ENCODE measurements at places on chromosomes 6 and 20. TPM values are rescaled to one million over a fixed set of nuclear protein-coding genes. Genes with fewer than 3 reads are reported as not detected.

- DNase-seq, result peak; percentile 82
Observed at GRCh38 chr6:150915880-150916265, 50.4 kb downstream of the MTHFD1L start.

The SMAP1 gene
- total RNA-seq, result 33.7 TPM

DNA sequence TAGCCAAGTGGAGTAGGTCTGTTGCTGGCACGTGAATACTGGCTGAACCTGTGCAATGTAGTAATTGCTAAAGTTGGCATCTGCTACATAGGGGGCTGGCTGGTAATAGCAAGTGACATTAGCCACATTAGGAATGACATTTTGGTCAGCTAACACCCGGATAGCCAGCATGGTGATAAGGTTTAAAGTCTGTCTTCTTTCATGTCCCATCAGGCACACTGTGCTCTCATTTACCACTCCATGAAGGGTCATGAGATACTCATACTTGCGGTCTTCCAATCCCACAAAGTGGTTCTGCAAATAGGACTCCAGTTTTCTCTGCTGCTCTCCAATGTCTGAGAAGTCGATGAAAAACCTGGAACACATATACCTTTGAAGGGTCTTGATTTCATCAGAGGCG, 2.8 kb downstream of the TENT5A start:
- DNase-seq, result no peak

DNA sequence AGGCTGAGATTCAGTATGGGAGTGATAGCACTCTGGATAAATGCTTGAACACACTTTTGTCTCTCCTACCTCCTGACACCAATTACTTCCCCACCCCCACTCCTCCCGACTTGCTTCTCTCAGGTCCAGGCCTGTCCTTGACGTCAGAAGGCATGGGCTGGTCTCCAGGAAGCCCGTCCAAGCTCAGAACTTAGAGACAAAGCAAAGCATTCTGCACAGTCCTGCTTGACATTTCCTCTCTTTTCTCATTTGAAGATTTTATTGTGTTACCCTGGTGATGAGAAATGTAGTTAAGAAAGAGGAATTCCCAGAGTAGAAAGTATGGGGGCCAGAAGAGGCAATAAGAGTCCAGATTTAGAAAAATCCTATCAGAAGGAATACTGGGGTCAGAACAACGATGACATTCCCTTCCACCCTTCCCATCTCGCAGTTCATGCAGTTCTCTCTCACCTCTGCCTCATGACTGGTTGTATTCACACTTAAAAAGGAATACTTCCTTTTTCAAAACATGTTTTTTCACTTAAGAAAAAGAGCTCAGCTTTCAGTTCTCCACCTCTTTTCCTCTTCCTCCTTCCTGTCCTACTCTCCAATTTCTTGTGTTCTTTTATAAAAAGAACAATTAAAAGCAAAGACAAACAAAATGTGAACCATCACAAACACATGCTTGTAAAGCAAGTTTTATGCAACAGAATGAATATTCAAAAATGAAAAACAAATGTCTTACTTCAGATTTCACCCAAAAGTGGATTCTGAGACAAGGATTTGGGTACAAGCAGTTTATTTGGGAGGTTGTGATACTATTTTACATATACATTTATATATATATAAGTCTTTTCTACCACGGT, 18.5 kb upstream of the FAM184A start:
- DNase-seq, result peak; percentile 23

DNA sequence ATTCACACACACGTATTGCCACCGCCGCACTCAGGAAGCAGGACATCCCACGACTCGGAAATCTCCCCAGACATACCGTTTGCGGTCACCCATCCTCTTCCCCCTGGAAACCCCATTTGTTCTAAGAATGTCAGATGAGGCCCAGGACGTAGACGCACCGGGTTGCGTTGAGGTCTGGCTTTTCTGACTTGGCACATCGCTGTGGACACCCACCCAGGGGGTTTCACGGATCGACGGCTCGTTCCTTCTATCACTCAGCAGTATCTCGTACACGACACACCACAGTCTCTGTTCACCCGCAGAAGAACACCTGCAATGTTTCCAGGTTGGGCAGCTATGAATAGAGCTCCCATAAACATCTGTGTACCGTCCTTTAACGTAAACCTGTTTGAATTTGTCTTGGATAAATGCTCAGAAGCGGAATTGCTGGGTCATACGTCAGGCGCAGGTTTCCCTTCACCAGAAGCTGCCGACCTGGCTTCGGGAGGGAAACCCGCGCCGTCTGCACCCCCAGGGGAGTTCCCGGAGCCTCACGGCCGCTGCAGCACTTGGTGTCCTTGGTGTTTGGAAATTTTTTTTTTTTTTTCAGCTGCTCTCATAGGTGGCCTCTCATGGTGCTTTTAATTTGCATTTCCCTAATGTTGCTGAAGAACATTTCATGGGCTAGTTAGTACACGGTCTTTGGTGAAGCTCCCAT, 9.3 kb upstream of the EEF1A2 start:
- DNase-seq, result no peak

DNA sequence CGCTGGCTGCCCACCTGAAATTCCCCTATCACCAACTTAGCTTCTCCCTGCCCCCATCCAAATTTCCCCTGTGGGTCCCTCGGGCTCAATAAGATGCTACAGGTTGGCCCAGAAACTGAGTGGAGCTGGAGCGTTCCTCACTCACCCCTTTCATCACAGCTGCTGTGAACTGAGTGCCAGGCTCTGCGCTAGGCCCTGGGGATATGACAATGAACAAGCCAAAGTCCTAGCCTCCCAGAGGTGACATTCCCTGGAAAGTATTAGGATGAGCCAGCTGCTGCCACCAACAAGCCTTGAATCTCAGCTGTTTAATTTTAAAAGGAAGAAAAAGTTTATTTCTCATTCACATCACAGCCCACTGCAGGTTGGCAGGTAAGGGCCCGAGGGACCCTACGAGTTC, 86.6 kb upstream of the EYA2 start:
- no peak for DNase-seq

GRCh38 chr6:9539231-9539755, 875.6 kb downstream of the TFAP2A start:
- no peak for DNase-seq

DNA sequence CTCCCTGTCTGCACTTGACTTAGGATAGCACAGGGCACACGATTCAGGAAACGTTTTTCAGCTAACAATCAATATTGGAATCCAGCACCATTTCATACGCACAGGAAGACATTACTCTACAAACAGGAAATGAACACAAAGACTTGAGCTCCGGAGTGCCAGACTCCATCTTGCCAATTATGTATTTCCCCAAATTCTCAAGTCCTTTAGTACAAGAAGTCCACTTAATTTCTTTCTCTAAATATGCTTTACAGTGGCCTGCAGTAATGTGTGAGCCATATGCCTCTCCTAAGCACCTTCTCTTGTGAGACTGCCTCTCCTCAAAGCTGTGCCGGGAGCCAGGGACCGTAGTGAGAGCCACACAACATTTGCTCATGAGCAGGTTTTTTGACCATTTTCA, 168.2 kb downstream of the THBS2 start:
- no peak for DNase-seq

The HRH3 gene
- not detected for total RNA-seq

The ELOVL2 gene
- total RNA-seq, result 0.29 TPM

- no peak for DNase-seq
Observed at GRCh38 chr6:22442826-22443225, 126.5 kb upstream of the HDGFL1 start.

The RAD21L1 gene
- total RNA-seq, result not detected

GRCh38 chr6:4640139-4640538, 136.1 kb upstream of the CDYL start:
- peak; percentile 26 for DNase-seq

The FBXO30 gene
- 14.1 TPM for total RNA-seq

The CARMIL1 gene
- total RNA-seq, result 25.7 TPM

The SLC32A1 gene
- not detected for total RNA-seq

The TPX2 gene
- total RNA-seq, result 16.2 TPM

DNA sequence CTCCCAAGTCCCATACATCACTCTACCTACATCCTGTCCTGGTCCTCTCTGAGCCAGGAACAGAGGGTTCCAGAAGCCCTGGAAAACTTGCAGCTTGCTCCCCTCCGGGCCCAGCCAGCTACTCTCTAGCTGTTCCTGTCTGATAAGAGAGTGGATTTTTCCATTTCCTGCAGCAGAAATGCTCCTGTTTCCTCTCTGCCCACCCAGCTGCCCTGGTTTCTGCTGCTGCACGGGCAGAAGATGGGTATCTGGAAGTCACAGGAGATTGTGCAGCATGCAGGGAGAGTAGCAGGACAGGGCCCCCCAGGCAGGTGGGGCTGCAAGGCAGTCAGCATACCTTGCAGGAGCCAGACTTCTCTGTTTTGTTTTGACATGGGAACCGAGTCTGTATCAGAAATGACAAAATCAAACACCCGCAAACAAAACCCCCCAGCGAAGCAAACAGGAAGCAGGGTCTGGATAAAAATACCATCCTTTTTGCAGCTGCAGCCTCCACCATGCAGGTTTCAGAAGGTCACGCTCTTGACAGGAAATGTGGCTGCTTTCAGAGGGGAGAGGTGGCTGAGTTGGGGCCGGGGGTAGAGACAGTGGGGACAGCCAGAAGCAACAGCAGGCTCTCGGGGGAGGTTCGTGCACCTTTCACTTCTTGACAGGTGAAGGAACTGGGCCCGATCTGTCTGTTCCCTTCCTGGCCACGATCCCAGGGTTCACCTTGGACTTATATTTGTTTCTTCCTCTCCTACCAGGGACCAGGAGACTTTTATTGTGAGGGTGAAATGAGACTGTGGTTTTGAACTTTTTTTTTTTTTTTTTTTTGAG, 50.8 kb upstream of the FAM83D start:
- no peak for DNase-seq

The TFAP2A gene
- 0.36 TPM for total RNA-seq

DNA sequence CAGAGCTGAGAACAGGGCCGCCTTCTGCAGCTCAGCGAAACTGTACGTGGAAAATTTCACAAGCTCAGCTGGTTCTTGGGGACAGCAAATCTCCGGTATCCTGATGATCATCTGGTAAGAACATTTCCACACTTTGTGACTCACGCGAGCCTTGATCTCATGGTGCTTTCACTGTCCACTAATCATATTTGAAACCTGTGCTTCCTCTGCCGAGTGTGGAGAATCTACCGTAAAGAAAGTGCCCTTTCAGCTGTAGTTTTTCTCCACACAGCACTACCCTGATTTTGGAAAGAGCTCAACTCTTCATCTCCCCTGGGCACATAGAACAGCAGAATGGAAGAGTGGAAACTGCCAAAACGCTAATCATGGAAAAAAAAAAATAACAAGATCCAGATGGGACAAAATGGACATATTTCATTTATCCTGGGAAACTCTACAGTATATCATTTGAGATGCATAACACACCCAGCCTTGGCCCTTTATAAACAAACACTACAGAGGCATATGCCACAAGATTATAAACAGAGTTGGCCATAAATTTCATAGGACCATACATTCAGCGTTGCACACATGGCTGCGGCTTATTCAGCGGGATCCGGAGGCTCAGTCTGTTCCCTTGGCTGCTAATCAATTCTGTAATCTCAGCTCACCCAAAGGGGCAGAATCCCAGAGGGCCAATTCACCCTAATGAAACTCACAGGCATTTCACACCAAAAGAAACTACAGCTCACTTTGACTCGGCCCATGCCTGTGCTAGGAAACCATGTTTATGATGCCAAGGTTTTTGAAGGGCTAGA, 434.5 kb downstream of the HDGFL1 start:
- no peak for DNase-seq

GRCh38 chr6:56104591-56104990, 142.8 kb downstream of the COL21A1 start:
- no peak for DNase-seq

DNA sequence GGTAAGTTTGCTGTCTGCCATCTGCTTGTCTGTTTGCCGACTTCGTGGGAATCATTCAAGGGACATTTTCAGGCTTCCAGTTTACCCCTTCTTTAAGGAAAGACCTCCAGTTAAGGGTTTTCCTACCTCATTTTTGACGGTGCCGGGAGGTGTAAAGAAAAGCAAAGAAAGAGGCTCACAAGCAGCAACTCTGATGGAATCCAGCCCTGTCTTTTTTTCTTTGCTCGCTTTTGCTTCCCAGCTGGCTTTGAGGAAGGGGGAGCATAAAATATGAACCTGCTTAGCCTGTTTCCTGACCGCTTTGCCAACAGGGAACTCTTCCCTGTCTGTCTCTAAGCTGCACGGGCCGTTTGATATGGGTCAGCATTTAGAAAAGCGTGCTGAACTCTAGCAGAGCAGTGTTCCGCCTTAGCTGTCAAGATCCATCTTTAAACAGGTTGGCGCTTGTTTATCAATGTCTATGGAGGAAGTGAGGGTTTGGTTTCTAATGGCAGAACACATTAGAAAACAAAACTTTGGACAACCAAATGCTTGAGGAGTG, 13.8 kb downstream of the SYTL3 start:
- no peak for DNase-seq

The HECA gene
- total RNA-seq, result 53.9 TPM

DNA sequence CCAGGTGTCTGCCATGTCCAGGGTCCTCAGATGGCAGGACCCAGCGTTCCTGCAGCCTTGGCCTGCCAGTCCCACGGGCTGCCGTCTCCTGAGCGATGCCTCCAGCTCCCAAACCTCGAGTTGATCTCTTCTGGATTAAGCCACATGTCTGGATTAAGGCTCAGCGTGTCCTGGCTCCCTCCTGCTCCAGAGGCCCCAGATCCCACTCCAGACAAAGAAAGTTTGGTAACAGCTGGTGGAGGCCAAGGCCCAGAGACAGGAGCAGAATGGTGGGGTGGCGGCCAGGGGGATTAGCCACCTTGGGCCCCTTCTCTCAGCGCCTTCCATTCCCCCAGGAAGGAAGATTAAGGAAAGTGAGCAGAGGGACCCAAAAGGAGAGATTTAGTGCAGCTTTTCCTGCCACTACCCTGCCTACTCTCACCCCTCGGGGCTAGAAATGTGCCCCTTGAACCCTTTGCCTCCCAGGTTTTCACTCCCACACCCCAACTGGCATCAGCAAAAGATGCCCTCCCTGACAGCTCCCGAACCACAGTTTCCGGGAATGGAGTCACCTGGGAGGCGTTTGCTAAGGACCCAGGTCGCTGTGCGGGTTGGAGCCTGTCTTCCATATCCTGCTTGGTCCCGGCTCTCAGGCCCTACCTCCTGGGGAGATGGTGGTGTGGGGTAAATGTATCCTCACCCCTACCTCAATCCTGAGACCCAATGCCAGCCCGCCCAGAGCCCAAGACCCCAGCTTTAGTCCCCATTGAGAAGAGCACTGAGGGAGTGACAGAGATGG, 6.9 kb downstream of the SPDEF start:
- no peak for DNase-seq

The KCNQ5 gene
- total RNA-seq, result 8.5 TPM
